ENCODE measurements at places on chromosomes 13 and 19.
A peak's percentile ranks its signal among the peaks of the same experiment; 100 is the strongest.

GRCh38 chr19:41407271-41407670, 9.7 kb downstream of the BCKDHA start:
- DNase-seq, result no peak

DNA sequence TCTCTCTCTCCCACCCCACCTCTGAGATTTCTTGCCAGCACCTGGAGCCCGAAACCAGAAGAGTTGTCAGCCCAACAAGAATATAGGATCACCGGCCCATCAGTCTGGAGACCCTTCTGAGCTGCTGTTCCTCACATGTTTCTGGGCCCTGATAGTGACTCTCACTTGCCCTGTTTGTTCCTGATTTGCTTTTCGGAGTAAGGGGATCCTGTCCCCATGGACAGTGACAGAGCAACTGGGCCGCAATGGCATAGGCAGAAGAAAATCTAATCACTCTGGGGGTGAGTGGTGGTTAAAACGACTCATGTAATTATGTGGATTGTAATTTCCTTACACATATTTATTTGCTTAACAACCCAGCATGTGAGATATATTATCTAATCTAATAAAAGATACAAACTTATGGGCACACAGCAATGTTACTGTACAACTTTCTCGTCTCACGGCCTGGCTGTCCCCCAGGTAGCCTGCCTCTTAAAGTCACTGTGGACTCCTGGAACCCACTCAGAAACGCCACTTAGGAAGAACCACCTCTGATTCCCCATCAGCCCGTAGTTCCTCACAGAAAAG, 663 bp upstream of the SMAD9 start:
- no peak for DNase-seq

GRCh38 chr19:38974624-38975213, 823 bp downstream of the FBXO17 start:
- DNase-seq, result no peak

GRCh38 chr19:29568036-29569025, 37.8 kb upstream of the POP4 start:
- no peak for DNase-seq

DNA sequence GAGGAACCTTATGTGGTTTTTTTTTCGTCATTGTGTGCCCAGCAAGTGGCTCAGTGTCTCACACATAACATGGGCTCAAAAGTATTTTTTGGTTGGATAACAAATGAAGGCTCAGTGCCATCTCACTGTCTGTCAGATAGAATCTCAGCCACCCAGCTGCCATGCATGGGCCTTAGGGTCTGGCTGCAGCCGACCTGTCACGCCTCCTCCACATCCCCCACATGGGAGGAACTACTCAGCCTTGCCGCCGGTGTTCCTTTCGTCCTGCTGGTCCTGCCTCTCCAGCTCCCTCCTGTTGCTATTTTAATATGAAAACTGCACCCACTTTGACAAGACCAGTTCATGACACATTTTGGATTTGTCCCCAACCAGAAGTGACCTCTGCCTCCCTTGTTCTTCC, 121.2 kb downstream of the SHISA2 start:
- DNase-seq, result no peak

DNA sequence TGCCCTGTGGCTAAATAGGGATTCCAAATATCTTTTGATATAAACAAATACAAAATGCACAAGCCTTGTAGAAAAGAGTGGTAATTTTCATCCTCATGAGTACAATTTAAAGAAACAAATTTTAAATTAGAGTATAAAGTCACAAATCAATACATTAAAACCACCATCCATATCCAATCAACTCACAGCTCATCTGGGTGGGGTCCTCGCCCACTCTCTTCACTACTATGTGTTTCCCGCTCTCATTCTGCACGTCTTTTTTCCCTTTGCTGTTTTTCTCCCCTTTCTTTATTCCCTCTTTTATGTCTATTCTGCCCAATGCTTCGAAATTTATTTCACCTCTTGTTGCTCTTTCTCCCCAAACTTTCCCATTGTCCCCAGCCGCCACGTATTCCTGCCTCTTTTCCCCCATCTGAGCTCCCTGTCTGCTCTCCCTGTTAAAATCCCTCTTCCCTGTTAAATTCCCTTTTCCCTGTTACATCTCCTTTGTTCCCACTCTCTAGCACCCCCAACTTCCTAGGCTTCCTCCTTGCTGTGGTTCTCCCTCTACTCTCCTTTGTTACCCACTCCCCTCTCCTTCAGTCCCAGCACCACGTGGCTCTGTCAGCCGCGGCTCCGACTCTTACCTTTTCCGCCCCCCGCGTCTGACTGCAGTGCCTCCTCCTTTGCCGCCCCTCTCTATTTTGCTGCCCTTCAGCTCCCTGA, 1.3 kb downstream of the ZNF616 start:
- DNase-seq, result peak; percentile 9

DNA sequence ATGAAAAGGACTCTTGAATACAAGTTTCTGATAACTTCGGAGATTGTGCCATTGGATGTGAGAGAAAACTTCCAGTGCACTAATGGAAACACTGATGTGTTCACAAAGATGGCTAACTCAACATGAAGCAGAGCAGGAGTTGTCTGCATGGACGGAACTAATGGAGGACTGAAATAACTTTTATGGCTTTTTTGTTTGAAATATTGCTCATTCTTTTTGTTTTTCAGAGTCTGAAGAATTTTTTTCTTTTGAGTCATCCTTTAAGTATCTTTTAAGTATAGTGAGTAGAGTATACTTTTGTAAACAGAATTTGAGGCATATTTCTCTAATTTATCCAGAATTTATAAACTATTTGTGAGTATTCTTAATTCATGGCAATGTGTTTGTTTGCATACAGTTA, 25.7 kb downstream of the CRYL1 start:
- no peak for DNase-seq

DNA sequence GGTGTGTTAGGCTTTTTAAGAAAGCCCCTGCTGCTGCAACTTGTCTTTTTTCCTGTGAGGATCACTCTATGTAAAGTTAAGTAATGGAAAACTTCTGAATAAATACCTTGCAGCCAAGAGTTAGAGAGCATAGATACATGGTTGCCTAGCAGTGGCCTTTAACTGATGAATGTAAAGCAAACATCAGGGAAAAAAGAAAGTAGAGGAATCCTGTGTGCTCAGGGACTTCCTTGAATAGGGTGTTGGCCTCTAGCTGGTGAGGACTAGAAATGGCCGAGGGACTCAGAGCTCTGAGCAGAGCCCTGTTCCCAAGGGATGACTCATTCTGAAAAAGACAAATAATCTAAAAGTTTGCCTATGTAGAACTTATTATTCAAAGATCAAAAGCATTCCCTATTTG, 135.7 kb downstream of the MIPEP start:
- no peak for DNase-seq

- no peak for DNase-seq
Observed at GRCh38 chr13:114054264-114054663, 78.2 kb downstream of the RASA3 start.

DNA sequence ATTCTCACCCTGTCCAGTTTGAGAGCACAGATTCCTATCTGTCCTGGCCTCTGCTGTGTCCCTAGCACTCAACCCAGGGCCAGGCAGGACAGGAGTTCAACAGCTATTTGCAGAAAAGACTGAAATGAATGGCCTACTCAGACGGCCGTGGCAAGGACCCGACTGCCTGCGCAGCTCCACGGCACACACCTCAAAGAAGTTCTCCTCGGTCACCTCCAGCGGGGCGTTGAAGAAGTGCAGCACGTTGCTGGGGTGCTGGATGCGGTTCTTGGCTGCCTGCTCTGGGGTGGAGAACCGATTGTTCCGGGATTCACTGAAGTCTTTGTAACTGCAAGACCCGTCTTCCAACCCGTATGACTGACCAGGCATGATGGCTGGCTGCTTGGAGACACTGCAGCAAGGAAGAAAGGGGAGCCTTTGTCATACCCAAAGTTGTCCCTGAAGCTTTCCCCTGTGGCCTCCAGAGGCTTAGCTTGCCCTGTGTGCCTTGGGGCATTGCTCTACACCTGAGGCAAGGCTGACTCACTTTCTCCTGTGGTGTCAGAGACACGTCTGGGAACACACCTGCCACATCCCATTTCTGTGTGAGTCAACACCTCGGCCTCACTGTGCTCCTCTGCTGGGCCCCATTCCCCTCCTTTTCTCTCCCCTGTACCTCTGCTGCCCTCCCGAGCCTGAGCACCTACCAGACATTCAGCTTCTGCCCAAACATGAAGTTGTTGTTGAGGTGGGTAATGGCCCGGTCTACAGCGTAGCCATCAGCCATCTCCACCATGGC, 6.8 kb upstream of the ECH1 start:
- DNase-seq, result no peak

- no peak for DNase-seq
Observed at GRCh38 chr19:13118424-13119193, 545 bp downstream of the NACC1 start.

GRCh38 chr13:81760316-81760715, 1419.4 kb upstream of the SPRY2 start:
- DNase-seq, result no peak

DNA sequence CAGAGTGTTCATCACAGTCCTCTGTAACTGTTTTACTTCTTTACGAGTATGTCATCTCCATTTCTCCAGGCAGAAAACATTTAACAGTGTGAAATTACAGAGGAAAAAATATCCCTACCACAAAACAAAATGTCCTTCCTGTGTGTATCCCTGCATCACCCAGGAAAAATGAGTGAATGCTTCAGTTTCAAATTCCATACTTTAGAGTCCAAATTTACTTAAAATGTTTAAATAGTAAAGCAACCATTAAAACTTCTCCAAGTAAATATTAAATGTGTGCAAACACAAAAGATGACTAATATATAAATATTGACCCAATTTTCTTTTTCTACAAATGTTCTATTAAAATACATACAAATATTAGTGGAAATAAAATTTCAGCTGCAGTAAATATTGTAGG, 1016.6 kb upstream of the PCDH20 start:
- no peak for DNase-seq

GRCh38 chr13:33487575-33488243, 202.2 kb upstream of the STARD13 start:
- no peak for DNase-seq

DNA sequence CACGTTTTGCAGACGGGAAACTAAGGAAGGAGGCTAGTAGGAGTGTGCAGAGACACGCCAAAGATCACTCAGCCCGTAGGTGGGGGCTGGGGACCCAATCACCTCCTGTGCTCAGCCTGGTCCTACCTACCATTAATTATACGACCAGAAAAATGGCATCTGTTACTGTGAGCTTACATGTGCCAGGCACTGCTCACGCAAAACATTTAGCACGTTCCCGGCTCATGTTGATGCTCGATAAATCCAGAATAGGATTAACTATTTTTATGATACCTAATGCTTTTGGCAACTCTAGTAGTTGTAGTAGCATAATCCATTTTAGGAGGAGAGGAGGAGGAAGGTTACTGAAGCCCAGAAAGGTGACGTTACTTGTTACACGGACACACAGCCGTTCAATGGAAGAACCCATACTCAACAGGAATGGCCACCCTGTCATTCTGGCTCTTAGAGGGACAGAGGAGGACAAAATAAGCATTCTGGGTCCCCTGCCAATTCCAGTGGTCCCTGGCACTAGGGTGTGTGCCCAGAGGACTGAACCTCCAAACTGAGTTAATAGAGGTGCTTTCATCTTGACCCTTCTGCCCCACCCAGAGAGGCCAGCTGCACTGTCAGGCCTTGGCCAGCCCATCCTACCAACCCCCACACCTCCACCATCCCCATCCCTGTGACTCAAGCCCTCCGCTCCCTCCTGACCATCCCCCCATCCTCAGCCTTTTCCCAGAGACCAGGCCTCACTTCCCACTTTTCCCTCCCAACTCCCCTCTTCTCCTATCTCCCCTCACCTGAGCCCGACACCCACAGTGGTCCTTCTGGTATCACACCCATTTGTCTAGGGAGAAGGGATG, 5.0 kb upstream of the EML2 start:
- DNase-seq, result peak; percentile 17

DNA sequence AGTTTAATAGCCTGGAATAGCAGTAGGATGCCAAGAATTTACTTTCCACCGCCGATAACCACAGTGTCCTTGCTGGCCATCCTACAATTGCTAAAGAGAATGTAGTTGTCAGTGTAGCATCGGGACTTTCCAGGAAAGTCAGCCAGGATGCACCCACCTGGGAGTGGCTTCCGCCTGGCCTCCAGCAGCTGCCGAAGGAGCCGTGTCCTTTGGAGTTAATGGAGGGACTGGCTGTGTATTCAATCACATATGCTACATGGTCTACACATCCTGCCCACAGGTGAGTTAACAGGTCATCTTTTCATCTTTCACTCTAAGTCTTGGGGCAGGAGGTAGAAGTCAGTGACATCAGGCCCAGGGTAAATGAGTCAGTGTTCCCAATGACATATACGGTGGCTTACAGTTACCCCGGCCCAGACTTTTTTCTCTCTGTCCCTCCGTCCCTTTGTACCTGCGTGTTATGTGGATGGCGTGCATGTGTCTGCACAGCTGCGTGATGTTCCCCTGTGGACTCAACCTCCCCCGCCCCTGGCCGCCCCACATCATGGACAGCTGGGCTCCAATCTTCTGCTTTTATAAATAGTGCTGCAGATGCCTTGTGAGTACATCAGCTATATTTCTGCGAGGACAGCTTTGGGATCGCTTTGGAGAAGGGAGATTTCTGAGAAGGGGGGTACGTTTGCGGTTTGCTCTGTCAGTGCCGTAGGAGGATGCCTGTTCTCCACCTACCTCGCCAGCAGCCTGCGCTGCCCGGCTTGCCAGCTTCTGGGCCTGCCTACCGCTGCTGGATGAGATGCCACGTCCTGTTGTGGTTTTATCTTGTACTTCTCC, 63.1 kb downstream of the ATP11A start:
- peak; percentile 96 for DNase-seq

DNA sequence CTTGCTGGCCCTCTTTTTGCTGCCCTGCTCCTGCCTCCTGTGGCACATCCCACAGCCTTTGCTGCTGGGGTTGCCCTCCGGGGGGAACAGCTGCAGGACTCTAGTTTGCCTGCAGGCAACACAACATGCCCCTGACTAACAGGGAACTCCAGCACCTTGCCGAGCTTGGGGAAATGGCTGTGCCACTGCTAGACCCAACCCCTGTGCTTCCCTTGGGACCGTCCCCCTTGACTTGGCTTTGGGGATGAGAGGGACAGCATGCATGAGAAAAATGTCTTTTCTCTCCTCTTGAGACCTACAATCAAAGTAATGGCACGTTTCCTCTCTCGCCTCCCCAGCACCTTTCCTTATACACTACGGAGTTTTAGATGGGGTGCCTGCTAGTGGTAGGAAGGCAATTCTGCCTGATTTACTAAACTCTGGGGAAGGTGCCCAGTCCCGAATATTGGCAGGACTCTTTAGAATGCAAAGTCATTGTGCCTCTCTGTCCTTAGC, 12.4 kb upstream of the VWA8 start:
- no peak for DNase-seq

All from posterior cingulate gyrus (tissue), 11 donors.